H4 (cell line): ENCODE measurements at places on chromosomes 7 and 10. TPM values are rescaled to one million over a fixed set of nuclear protein-coding genes. Genes with fewer than 3 reads are reported as not detected.

DNA sequence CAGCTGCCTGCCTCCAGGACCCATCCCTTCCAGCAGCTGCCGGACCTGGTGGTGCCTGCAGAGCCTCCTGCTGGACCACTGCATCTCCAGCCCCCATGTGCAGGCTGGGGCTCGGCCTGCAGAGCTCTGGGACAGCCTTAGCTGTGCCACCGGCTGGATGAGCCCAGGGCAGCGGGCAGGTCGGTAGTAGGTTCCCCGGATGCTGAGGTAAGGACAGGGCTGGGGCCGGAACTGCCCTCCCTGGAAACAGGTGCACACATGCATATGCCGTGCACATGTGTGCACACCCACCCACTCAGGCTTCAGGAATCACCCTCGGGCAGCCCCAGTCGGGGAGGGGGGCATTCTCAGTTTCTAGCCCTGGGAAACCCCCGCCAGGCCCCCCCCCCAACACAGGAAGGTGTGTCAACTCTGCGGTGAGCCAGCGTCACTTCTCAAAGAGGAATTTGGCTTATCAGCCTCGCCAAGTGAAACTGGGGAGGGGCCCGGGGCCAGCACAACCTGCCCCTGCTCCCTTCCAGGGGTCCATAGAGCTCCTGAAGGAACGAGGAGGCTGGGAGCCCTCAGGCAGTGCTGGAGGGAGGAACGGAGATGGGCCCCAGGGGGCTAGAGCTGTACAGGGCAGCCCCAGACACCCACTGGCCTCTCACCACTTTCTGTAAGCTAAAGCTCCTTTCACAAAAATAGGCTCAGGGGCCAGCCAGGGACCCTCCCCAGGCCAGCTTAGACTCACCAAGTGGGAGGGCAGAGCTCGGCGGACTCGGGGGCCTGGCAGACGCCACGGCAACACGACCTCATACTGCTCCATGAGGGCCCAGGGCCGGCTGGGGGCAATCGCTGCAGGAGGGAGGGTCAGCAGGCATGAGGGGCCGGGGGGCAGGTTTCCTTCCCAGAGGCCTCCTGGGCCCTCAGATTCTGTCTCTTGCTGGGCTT lies 1.7 kb downstream of the ADAM8 start:
- DNase-seq: no peak

- DNase-seq: no peak
Observed at GRCh38 chr10:91495402-91495801, 85.3 kb downstream of the HECTD2 start.

- DNase-seq: no peak
Observed at GRCh38 chr10:113435881-113436280, 117.0 kb upstream of the HABP2 start.

DNA sequence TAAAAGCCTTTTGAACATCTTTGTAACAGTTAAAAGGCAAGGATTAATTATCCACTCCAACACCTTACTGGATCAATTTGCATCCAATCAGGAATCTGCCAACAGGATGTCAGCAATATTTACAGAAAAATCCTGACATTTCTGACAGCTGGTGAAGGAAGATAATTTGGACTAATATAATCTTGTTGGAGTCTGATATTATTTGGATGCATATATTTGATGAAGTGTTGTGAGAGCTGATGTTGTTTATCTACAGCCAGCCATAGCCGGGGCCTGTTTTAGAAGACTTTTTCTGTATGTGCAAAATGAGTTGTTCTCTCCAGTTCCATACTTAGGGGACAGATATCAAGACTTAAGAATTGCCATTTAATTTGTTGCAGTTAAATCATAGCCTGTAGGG lies 91.1 kb downstream of the GPR37 start:
- no peak for DNase-seq

DNA sequence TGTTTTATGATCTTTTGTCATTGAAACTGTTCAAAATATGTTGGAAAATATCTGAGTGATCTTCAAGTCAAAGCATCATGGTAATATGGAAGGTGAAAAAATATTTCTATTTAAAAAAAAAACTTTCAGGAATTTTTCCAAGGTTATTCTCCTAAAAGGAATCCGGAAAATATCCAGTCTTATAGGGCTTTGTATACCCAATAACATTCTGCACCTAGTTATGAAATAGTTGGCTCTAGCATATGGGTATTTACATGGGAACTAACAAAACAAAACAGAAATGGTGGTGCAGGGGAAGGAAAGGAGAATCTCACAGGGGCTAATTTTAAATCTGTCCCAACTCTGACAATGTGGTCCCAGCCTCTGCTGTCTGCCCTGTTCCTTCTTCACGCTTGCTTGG lies 167.1 kb upstream of the RHEB start:
- no peak for DNase-seq

DNA sequence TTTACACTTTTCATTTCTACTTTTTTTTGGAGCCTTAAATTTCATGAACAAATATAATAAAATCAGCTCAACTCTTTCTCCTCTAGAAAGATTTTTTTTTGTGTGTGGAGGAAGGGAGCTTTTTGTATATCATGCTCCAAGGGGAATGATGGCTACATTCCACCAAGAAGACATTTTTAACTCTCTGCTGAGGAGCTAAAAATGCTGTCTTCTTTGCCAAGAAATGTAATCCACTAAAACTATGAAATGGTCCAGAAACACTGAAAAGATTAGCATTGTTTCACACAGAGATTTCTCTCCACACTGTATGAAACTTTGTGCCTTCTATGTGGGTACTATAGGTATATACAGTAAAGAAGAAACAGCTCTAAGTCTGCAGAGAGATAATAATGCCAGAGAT lies 74.1 kb upstream of the ANK3 start:
- DNase-seq: no peak

- no peak for DNase-seq
Observed at GRCh38 chr7:75638594-75639070, 100.1 kb downstream of the HIP1 start.

GRCh38 chr10:35447693-35448407 lies 111.5 kb downstream of the CCNY start:
- peak; percentile 22 for DNase-seq

DNA sequence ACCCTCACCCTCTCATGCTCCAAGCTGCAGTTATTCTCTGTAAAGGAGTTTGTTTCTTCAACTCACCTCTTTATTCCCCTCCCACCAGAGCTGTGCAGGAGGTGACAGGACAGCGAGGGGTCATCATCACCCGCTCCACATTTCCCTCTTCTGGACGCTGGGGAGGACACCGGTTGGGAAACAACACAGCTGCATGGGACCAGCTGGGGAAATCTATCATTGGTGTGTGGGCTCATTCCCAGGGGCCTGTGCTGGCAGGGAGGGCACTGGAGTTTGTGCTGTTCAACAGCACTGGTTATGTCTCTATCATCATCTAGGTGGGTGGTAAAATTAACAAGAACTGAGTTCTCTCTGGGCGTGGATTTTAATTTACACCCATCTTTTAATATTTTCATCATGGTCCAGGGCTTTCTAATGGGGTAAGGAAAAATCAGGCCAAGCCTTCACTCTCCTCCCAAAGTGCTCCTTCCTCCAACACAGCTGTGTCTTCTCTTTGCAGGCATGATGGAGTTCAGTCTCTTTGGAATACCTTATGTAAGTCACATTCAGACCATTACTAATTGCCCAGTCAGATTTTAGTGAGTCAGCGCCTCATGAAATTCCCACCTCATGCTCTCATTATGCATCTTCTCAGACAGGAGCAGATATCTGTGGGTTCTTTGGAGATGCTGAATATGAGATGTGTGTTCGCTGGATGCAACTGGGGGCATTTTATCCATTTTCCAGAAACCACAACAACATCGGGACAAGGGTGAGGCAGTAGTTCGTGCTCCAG lies 61.6 kb downstream of the PRSS58 start:
- DNase-seq: peak; percentile 12

- DNase-seq: no peak
Observed at GRCh38 chr10:77252380-77253146, 385.0 kb downstream of the KCNMA1 start.

DNA sequence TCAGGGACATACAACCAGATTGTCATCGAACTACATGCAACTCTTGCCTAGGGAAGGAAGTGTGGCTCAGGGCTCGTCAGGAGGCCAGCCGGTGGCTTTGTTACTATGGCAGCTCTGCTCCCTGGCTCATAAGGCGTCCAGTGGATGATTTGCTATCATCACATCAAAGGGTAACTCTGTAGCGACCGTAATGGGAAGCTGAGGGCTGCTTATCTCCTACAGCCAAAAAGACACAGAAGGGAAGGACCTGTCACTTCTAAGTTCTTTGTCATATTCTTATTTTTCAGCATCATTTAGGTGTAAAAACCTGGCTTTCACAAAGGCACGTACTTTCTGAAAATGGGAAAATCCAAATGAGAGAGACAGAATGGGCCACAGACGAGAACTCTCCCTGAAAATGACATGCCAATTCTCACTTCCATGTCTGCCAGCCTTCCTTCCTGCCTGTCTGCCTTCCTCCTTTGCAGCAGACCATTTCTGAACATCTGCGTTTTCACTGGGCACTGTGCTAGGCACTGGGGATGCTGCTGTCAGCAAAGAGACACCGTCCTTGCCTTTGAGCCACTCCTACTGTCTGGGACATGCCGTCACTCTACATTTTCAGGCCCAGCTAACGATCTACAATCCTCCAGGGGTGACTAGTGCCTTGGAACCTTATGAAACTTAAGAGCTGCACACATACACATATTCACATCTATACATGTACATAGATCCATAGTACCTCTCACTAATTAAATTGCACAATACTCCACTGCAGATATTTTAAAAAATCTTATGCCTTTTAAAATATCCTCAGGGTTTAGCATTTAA lies 26.9 kb downstream of the ENKUR start:
- DNase-seq: no peak

DNA sequence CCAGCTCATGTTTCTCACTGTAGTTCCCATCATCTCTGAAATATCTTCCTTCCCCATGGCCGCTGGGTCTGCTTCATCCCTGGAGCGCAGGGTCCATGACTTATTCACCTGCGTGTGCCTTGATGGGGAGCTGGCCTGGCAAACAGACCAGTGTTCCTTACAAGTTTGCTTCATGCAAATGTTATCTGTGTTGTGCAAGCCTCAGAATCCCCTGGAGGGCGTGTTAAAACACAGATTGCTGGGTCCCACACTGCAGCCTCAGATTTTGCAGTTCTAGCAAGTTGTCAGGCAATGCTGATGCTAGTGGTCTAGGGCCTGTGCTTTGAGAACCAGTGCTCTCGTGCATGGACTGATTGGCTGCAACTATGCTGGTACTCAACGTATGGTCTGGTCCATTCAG lies 7.2 kb upstream of the DMBT1 start:
- DNase-seq: no peak

DNA sequence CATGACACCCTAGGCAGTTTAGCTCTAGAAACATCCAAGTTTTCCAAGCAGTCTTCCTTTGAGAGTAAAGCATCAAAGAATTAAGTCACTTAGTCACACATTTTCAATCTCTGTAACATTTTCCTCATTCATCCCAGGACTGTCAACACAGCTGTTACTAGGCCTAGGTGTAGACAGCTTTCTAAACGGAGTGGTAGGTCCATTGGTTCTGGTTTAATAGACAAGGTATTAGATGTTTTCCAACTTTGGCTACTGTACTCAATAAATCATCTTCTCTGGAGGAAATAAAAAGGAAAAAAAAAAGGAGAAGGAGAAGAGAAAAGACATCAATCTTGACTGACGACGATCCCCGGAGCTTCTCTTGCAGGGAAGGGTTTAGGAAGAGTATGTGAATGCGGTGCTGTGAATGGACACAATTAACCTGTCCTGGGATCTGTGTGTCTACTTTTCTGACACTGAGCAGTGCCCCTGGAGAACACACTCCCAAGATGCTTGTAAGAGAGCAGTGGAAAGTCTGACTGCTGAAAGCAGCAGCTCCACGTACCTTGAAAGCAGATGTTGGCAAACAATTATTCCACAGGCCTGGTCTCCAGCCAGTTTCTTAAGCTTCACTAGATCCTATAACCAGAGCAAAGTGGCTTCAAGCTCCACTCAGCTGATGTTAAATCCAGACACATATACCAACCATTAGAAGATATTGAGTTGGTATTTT lies 59.1 kb downstream of the CXCL12 start:
- no peak for DNase-seq

DNA sequence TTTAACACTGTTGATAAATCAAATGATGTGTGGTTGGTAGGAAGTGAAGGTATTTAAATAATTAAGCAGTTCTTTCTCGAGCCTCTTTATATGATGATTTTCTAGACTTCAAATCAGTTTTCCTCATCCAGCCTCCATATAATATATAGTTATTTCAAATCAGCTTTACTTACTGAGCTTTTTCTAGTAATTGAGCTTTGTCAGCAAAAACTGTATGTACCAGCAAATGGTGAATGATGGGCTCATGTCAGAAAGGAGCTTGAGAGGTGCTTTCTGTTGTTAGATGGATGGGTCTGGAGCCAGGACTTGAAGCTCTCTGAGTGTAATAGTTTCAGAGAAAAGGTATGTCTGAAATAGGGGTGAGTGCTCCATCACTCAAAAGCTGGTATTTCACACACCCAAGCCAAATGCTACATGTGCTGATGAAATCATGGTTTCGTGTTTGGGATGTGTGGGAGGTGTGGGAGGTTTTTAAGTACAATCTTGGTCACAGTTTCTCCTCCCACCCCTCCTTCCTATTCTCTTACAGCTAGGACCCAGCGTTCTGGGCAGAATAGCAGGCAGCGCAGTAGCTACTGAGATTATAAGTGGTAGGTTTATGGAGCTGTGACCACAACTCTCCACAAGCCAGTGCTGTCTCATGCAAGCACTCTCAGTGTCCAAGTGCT lies 55.8 kb downstream of the LRMDA start:
- DNase-seq: no peak

GRCh38 chr10:122462533-122463465 lies 1.4 kb downstream of the HTRA1 start:
- no peak for DNase-seq

GRCh38 chr7:2031451-2031845 lies 201.3 kb downstream of the MAD1L1 start:
- no peak for DNase-seq

- no peak for DNase-seq
Observed at GRCh38 chr7:158876984-158877383, 20.6 kb downstream of the DYNC2I1 start.

DNA sequence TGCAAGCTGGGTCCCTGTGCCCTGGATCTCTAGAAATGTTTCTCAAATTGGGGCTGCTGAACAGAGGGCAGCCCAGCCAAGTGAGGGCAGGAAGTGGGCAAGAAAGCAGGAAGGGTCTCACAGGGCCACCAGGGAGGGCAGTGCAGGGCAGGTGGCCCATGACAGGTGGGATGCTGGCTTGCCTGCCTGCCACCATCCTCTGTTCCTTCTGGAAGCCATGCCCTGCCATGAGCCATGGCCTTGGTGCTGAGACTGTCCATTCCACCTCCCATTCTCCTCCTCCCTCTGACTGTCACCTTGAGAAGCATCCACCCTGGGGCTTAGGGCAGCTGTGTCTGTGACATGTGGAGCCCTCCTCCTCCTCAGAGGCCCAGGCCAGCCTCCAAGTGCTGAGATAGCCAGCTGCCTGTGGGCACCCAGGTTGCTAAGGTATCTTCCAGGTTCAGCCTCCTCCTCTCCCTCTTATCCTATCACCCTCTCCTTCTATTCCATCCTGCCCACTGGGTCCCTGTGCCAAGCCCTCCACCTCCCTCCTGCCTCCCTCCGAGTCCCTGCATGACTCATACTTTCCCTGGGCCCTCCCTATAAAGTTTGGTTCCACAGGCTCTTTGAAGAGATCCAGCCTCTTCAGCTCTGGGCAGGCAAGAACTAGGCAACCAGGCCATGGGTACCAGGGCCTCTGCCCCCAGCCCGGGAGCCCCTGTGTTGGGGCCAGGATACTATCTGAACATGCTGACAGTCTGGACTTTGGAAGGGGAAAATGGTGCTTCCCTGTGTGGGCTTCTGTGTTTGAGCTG lies 1.3 kb downstream of the VSIR start:
- peak; percentile 75 for DNase-seq

Gene H2BK1
- 0.64 TPM in 1 of 2 replicates, not detected in the other for total RNA-seq
